ENCODE measurements at places on chromosomes 1 and 21. TPM values are rescaled to one million over a fixed set of nuclear protein-coding genes. Genes with fewer than 3 reads are reported as not detected.

- peak overlapping the region; percentile 67 for H3K4me3 ChIP-seq
- peak; percentile 97 for DNase-seq
- H3K36me3 ChIP-seq: no peaks in the 10 kb centered on the region
- no peaks in the 10 kb centered on the region for H3K4me1 ChIP-seq
- no peaks in the 10 kb centered on the region for H3K27me3 ChIP-seq
Measured at GRCh38 chr21:32411350-32412161, 950 bp upstream of the EVA1C start.

- H3K36me3 ChIP-seq: no peaks in the 10 kb centered on the region
- DNase-seq: no peak
- H3K4me1 ChIP-seq: no peaks in the 10 kb centered on the region
- no peak overlapping the region for H3K4me3 ChIP-seq
- H3K27me3 ChIP-seq: no peaks in the 10 kb centered on the region
- H3K27ac ChIP-seq: no peak overlapping the region
Measured at GRCh38 chr1:41161846-41162245, 80.3 kb downstream of the SCMH1 start.

GRCh38 chr1:99657213-99658030, 11.5 kb downstream of the PALMD start:
- no peak overlapping the region for H3K4me3 ChIP-seq
- H3K27ac ChIP-seq: no peak overlapping the region
- no peaks in the 10 kb centered on the region for H3K36me3 ChIP-seq

Gene AMIGO1
- total RNA-seq: 7.7 TPM

- H3K4me3 ChIP-seq: no peak overlapping the region
- DNase-seq: no peak
- no peaks in the 10 kb centered on the region for H3K27me3 ChIP-seq
- no peaks in the 10 kb centered on the region for H3K4me1 ChIP-seq
Measured at GRCh38 chr1:240362826-240363225, 249.1 kb downstream of the GREM2 start.

GRCh38 chr1:48175116-48175515, 47.4 kb upstream of the SLC5A9 start:
- H3K27ac ChIP-seq: no peak overlapping the region
- H3K4me3 ChIP-seq: no peak overlapping the region
- DNase-seq: no peak
- H3K27me3 ChIP-seq: no peaks in the 10 kb centered on the region
- H3K4me1 ChIP-seq: no peaks in the 10 kb centered on the region

DNA sequence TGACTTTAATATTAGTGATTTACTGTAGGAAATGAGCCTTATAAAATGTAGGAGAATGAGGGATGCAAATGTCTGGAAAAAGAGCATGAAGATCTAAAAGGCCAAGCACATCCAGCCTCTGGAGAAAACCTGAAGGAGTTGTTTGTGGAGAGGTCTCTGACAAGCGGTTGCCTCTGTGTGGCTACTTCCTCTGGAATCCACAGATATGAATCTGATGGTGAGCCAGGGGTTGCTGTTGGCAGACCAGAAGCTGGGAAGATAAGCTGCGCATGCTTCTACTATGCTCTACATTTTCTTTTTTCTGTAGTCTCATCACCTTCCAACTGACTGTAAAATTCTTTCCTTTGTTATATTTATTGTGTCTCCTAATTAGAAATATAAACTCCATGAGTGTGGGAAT, 248.6 kb downstream of the OLFM3 start:
- H3K27me3 ChIP-seq: no peaks in the 10 kb centered on the region
- H3K4me3 ChIP-seq: no peak overlapping the region
- DNase-seq: no peak
- H3K36me3 ChIP-seq: no peaks in the 10 kb centered on the region
- no peaks in the 10 kb centered on the region for H3K4me1 ChIP-seq

Gene NASP
- 59.1 TPM for total RNA-seq

Gene LCE1E
- total RNA-seq: not detected

GRCh38 chr1:174550296-174550695, 102.5 kb downstream of the GPR52 start:
- H3K4me3 ChIP-seq: no peak overlapping the region
- no peaks in the 10 kb centered on the region for H3K27me3 ChIP-seq
- H3K4me1 ChIP-seq: no peaks in the 10 kb centered on the region
- H3K36me3 ChIP-seq: no peaks in the 10 kb centered on the region
- DNase-seq: no peak

GRCh38 chr1:79859212-79859948, 852.9 kb upstream of the ADGRL4 start:
- H3K27me3 ChIP-seq: no peaks in the 10 kb centered on the region
- no peaks in the 10 kb centered on the region for H3K36me3 ChIP-seq
- H3K27ac ChIP-seq: no peak overlapping the region
- no peak overlapping the region for H3K4me3 ChIP-seq

GRCh38 chr1:104629589-104629988, 879.9 kb downstream of the AMY1C start:
- H3K36me3 ChIP-seq: no peaks in the 10 kb centered on the region
- H3K4me1 ChIP-seq: no peaks in the 10 kb centered on the region
- H3K4me3 ChIP-seq: no peak overlapping the region
- H3K27ac ChIP-seq: no peak overlapping the region
- DNase-seq: no peak

DNA sequence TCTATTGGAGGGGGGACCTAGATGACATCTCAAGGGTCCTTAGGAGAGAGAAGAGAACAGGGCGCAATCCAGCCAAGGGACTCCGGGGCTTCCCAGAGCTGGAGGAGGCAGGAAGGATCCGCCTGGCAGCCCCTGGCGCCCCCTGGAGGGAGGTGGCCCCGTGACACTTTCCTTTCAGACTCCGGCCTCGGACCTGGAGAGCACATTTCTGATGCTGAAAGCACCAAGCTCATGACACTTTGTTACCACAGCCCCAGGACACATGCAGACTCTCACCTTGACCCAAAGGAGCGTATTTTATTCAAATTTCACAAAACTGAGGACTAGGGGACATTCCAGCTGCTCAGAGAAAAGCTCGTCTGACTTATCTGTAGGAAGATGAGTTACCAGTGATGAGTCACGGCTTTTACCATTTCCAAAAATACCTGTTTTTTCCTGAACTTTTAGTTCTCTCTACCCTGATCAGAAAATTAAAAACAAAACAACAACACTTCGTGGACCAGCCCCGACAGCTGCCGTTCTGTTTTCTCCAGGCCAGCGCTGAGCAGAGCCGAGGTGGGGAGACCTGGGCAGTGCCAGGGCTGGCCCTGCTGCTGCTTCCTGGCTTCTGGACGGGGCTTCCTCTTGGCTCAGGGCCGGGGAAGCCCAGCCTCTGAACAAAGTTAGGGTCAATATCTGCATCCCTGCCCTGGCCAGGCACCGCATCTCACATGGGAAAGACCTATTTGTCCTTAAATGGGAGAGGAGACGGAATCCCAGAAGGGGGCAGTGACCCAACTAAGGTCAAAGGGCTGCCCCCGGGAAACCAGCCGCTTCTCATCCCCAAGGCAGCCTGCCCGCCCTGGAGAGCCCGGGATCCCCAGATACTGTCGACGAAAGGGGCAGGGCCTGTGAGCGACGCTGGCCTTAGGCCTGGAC, 21.6 kb upstream of the POFUT2 start:
- DNase-seq: peak; percentile 91
- no peaks in the 10 kb centered on the region for H3K27me3 ChIP-seq
- H3K4me3 ChIP-seq: no peak overlapping the region
- H3K36me3 ChIP-seq: no peaks in the 10 kb centered on the region
- H3K27ac ChIP-seq: no peak overlapping the region

DNA sequence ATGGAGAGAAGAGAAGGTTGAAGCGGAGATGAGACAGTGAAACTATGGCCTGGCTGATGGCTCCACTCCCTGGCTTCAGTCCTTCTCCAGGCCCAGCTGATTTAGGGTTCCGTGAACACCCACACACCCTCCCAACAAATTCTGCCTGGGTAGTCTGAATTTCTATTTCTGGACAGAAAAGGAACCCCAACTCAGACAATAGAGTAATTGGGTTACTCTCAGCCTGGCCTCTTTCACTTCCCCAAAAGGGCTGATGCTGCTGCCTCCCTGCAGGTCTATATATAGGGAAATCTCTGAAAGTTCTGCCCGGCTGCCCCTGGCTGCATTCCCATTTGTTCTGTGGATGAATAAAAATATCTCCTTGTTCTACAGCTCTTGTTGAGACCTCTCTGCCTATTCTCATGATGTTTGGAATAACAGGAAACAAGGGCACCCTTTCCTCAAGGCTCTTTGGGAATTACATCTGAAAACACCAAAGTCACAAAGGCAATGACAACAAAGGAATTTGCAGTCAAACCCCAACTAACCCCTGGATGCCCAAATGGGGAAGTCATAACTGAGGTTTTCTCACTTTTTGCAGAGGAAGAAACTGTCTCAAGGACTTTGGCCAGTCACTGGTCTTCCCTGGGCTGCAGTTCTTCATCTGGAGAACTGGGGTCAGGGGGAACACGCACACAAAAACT, 11.4 kb upstream of the ZSCAN20 start:
- peak overlapping the region; percentile 88 for H3K27ac ChIP-seq
- H3K4me1 ChIP-seq: peaks cover 3% of the 10 kb centered on the region
- H3K36me3 ChIP-seq: no peaks in the 10 kb centered on the region
- DNase-seq: peak; percentile 76

Gene SPRR1A
- not detected for total RNA-seq

- H3K27me3 ChIP-seq: no peaks in the 10 kb centered on the region
- H3K27ac ChIP-seq: no peak overlapping the region
- no peak for DNase-seq
- H3K4me3 ChIP-seq: no peak overlapping the region
Measured at GRCh38 chr1:52567943-52568342, 15.1 kb upstream of the TUT4 start.

- H3K27ac ChIP-seq: no peak overlapping the region
- H3K36me3 ChIP-seq: peaks cover 8% of the 10 kb centered on the region
- no peaks in the 10 kb centered on the region for H3K27me3 ChIP-seq
- no peak overlapping the region for H3K4me3 ChIP-seq
Measured at GRCh38 chr1:114725230-114725629, 8.7 kb upstream of the NRAS start.

DNA sequence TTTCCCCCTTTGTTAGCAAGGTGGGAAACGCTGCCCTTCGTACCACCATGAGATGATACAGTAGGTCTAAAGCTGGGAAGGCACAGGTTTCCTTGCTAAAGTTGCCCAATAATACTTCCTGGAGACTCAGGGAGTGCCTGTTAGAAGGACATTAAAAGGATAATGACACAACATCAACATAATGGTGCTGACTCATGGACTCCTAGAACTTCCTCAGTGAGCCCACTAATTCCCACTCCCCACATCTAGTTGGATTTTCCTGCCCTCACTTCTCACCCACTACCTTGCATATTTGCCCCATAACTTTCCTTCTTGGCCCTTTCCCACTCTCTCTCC, 17.5 kb downstream of the CFAP45 start:
- H3K27ac ChIP-seq: no peak overlapping the region
- H3K27me3 ChIP-seq: no peaks in the 10 kb centered on the region
- no peaks in the 10 kb centered on the region for H3K36me3 ChIP-seq
- H3K4me1 ChIP-seq: no peaks in the 10 kb centered on the region

Gene CLEC20A
- total RNA-seq: not detected

DNA sequence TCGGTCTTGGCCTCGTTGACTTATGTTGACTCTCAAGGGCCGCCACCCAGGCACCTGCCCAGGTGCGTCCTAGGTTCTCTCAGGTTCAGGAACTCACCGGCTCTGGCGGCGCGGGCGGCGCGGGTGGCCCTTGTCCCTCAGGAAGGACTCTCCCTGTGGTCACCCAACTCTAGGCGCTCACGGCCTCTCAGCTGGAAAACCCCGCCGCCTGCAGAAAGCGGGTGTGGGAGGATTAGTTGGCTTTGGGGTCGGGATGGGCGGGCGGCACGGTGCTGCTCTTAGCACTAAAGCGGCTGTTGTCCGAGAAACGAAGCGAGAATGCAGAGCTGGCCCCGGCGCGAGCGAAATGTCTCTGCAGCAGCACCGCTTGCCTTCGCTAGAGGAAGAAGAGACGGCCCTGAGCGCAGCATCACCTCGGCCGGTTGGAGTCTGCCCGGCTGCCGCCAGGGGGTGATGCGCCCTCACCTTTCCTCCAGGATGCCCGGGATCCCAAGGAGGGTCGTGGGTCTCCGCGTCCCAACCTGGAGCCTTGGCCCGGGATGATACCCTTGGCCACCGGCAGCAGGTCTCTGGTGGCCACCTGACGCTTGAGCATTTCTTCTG, 8.1 kb upstream of the TADA1 start:
- no peaks in the 10 kb centered on the region for H3K4me1 ChIP-seq
- H3K36me3 ChIP-seq: no peaks in the 10 kb centered on the region
- no peak overlapping the region for H3K4me3 ChIP-seq

- no peak overlapping the region for H3K27ac ChIP-seq
- H3K4me1 ChIP-seq: peaks cover 2% of the 10 kb centered on the region
- H3K4me3 ChIP-seq: no peak overlapping the region
- H3K27me3 ChIP-seq: no peaks in the 10 kb centered on the region
Measured at GRCh38 chr21:14863745-14864210, 201.0 kb downstream of the NRIP1 start.

- H3K27me3 ChIP-seq: no peaks in the 10 kb centered on the region
- H3K36me3 ChIP-seq: no peaks in the 10 kb centered on the region
- H3K4me3 ChIP-seq: no peak overlapping the region
- no peak for DNase-seq
Measured at GRCh38 chr1:10724511-10724910, 71.9 kb downstream of the CASZ1 start.

Gene MRPL24
- 44.0 TPM for total RNA-seq

- peaks cover 8% of the 10 kb centered on the region for H3K4me1 ChIP-seq
- no peaks in the 10 kb centered on the region for H3K36me3 ChIP-seq
- no peak overlapping the region for H3K27ac ChIP-seq
- no peaks in the 10 kb centered on the region for H3K27me3 ChIP-seq
Measured at GRCh38 chr1:61746813-61747212, 4.5 kb downstream of the PATJ start.

DNA sequence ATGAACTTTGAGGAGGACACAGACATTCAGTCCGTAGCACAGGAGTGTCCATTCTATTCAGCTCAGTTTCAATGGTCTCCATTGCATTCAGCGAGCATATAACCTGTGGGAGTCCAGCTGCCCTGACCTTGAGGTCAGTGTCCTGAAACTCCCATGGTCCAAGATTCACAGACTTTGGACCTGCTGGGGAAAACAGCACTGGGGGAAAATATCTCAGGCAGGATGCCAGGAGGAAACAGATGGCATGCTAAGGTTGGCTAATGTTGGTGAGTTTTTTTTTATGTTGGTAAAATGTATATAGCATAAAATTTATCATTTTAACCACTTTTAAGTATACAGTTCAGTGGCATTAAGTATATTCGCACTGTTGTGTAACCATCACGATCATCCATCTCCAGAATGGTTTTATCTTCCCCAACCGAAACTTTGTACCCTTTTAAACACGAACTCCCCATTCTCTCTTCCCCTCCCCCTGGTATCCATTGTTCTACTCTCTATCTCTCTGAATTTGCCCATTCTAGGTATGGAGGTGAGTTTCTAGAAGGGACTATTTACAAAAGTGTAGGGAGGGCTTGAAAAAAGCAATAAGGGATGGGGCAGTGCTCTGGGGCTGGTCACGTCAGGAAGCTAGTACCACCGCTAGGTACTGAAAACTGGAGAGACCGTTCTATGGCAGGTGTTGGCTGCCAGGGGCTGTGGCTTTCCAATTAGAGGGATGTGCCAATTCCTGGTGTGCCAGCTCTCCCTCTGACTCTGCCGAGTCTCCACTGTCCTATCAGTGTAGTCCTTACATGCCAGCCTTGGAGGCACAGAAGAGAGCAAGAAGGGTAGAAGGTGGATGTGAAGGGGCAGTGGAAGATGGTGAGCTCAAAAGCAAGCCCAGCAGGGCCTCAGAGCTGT, 85.3 kb downstream of the FOXD2 start:
- H3K36me3 ChIP-seq: no peaks in the 10 kb centered on the region
- H3K27me3 ChIP-seq: no peaks in the 10 kb centered on the region
- H3K4me3 ChIP-seq: no peak overlapping the region
- DNase-seq: no peak

Gene LAX1
- 2.2 TPM for total RNA-seq
